ENCODE measurements at places on chromosomes 4 and X.

GRCh38 chr4:140238351-140239056 is 84.5 kb upstream of the MAML3 start:
- no peak for DNase-seq

DNA sequence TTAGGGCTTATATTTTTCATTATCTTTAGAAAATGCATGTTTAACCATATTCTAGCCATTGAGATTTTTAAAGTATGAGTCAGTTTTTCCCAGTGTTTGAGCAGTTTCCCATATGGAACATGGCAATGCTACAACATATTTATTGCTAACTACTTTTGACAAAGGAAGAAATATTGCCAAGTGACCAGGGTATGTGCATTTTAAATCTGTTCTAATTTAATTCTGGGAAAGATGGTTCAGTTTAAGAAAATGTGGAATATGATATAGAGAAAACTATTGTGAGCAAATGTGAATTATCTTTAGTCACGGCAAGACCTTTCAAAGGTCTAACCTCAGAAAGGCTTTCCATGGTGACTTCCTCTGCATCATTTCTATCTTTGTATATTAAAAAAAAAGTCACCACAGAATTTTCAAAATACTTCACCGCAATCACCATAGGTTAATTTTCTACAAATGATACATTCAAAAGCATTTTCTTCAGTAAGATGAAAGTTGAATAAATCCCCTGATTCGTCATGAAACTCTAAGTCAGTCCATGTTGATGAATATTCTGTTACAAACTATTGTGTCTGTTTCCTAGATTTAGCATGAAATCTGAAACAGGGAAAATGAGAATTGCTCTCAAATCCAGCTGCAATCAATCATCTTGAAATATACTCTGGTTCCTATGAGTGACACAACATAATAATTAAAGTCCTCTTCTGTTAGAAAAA is 2349.0 kb upstream of the TENM3 start:
- DNase-seq, result no peak

DNA sequence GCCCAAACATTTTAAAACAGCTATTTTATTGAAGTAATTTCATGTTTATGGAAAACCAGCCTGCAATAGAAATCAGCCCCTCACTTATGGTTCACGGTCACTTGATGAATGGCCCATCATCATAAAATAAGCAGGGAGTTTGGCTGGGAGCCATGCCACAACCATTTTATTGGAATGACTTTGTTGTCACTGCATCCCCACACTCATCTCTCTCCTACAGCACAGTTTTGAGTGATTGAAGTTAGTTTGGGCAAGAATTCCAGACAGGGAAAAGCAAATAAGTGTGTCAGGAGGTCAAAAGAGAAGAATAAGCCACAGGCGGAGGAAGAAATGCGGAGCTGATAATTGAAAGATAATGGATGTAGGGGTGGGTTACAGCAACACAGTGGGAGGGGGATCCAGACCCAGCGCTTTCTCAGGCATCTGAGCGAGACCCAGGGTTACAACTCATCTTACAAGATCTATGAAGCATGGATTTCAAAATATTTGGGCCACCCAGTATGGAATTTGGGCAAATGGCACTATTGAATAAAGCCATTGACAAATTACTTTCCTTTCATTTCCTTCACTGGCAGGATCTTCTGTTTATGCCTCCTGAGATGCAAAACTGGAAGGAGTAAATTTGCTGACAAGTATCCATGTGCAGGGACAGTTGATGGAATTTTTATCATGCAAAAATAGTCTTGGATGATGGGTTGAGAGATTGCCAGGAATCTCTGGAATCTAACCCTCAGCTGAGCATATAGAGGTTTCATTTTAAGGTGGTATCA is 100.8 kb downstream of the SHROOM3 start:
- no peak for DNase-seq

- no peak for DNase-seq
Observed at GRCh38 chr4:15513545-15513944, 43.9 kb downstream of the CC2D2A start.

GRCh38 chr4:87824352-87824751 is 8.4 kb upstream of the MEPE start:
- no peak for DNase-seq
